ENCODE measurements at places on chromosomes 3 and 15.

DNA sequence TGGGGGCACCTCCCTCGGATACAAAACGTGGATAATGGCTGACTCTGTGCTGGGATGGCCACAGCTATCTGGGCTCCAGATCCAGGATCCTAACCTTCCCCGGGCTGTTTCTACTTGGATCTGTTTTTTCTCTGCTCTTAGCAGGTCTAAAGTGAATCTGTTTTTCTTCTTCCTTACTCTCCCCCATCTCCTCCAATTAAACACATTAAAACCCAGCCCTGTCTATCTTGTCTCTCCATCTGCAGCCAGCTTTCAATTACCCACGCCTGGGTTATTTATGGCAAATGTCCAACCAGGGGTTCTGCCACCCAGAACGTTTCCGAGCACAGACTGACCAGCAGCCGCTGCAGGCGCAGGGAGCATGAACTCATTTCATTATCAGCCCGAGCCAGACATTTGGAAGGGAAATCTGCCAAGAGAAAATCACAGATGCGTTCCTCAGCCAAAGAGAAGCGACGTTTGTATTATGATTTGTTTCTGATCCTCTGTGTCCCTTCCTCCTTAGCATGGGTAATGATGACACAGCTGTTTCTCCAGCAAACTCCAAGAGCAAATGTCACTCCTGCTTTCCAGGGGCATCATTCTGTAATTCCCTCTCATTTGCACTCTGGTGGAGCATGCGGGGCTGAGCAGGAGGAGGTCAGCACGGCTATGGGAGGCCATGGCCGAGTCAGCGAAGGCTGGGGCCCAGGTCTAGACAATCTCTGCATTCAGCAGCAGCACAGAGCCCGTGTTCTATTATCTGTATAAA lies 42.0 kb downstream of the UMPS start:
- no peak for DNase-seq

DNA sequence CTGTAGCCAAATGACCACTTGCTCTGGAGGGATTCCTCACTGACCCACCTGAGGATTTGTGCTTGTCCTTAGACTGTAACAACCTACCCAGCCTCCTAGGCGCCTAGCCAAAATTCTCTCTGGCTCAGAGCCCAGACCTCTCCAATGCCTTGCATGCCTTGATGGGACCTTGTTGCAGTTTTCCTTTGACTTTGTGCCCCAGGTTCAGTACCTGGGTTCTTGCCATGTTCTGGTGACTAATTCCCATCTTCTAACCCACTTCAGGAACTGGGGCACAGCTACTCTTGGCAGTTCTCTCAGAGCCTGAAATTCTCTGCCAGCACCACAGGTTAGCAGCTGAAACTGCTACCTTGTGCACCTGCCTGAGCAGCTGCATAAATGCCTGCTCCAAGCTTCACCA lies 27.0 kb upstream of the UBE3A start:
- DNase-seq, result no peak

DNA sequence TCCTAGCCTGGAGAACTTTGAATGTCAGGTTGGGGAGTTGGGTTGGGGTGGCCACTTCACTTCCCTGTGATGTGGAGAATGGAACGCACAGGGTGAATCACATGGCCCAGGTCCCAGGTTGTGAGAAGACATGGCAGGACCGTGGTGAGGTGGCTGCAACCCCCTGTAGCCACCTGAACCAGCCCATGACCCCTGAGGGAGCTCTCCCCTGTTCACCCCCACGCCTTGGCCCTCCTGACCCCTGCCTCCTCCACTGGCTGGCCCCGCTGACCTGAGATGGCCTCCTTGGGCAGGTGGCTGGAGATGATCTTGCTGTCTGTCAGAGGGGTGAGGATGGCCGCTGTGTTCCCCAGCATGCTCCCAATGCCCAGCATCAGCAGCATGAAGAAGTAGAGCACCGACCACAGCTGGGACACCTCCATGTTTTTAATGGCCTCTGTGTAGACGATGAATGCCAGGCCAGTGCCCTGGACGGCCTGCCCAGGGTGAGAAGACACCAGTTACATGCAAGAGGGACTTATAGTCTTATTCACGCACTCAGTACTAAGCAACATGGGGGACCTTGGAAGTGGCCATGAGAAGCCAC lies 31.0 kb downstream of the SLC6A20 start:
- DNase-seq, result no peak

DNA sequence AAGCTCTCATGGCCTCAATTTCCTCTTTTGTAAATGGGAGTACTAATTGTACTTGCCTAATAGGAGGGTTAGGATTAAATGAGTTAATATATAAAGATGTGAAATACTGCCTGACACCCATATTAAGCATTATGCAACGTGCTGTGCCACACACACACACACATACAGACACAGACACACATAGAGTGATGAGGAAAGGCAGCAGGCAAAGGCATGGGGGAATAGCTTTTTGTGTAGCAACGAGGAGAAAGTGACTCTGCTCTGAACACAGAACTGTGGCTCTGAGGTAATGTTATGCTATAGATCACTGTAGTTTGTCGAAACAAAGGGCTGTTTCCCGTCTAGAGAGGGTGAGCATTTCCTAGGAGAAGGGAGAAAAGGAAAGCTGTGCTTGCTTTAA lies 233.3 kb upstream of the SLCO3A1 start:
- no peak for DNase-seq

- DNase-seq, result no peak
These were observed 17.3 kb upstream of the SRGAP3 start for GRCh38 chr3:9266716-9267115.

DNA sequence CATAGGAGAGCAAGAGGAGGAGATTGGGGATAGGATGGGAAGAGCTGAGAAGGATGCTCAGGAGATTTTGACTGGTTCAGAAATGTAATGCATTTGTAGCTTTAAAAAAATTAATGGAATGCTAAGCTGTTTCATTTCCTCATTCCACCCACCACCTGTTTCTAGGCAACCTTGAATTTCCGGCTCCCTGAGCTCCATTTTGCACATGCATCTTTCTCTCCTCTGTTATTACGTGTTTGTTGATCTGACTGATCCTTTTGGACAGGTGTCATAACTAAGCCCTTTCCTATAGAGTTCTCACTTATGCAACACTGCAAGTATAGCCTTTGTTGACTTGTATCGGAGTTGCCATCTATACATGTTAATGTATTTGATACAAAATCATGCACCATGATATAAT lies 4.3 kb downstream of the TMPRSS7 start:
- DNase-seq, result no peak

DNA sequence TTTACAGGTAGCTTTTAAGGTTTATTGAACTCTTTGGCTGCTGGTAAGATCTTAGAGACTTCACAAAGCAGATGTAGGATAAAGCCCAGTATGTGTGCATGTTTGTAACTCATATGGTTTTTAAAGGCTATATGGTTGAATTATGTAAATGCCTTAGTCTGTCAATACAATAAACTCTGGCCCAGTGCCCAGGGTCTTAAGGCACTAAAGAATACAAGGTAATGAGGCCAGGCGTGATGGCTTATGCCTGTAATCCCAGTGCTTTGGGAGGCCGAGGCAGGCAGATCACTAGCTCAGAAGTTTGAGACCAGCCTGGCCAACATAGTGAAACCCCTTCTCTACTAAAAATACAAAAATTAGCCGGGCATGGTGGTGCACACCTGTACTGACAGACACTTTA lies 170.3 kb upstream of the CGNL1 start:
- DNase-seq, result no peak

GRCh38 chr3:79521221-79521848 lies 246.5 kb downstream of the ROBO1 start:
- DNase-seq, result no peak

DNA sequence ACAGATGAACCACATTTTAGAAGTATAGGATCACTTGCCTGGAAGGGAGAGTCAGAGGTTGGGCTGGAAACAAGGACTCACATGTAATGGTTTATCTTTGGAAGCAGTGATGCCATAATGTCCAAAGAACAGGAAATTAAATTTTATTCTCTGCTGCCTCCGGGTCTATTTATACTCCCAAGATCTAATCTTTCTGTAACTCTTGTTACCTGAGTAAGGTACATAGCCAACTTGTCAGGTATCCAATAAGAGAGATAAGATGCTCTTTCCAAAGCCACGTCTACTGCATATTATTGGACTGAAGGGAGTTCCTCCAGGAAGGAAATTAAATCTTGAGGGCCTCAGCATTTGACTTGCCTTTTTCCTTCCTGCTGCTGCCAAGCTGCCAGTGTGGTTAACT lies 71.0 kb downstream of the CRYGS start:
- no peak for DNase-seq

DNA sequence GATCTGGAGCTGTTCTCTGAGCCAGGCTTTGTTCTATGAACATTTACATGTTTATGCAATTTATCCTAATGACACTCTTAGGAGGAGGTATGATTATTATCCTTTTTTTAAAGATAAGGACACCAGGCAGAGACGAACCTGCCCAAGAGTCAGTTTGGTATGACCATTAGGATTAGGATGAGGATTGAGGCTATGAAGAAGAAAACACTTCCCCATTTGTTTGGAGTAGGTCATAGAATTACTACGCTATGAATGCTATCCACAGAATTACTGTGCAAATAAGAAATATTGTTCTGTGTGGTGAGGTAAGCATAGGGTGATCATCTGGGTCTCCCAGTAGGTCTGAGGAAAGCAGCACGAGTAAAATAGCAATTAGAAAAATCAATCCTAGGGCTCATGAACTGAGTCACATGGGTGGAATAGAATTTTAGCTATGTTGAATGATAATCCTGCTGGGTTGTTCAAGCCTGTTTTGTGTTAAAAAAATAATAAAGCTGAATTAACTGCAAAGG lies 23.9 kb downstream of the EIF4E3 start:
- no peak for DNase-seq

DNA sequence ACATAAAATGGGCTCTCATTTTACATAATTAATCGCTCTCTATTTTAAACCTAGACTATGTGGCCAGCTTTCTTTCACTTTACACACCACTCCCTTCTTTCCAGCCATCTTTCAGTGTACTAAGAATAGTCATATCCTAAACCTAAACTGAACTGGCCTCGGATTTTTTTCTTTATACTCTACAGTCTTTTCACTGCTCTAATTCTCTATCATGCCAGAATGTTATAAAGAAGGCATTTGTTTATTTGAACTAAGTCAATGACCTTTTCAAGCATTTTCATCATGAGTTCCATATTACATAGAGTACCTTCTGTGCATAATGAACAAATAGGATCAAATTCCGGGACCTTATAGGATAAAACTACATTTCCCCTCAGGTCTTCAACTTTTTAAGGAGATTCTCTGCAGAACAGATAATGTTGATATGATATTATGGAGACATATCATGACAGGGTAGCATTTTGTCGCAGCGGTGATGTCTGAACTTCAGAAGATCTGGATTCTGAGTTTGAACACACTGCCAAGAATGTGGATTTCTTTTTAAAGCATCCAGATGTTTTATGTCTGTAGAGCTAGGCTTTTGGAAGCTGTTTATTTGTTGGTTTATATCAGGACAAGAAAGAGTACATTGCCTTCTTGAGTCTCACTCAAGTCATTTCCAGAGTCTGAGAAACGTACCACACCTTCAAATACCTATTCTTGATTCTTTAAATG lies 1047.3 kb downstream of the MCTP2 start:
- DNase-seq, result no peak

DNA sequence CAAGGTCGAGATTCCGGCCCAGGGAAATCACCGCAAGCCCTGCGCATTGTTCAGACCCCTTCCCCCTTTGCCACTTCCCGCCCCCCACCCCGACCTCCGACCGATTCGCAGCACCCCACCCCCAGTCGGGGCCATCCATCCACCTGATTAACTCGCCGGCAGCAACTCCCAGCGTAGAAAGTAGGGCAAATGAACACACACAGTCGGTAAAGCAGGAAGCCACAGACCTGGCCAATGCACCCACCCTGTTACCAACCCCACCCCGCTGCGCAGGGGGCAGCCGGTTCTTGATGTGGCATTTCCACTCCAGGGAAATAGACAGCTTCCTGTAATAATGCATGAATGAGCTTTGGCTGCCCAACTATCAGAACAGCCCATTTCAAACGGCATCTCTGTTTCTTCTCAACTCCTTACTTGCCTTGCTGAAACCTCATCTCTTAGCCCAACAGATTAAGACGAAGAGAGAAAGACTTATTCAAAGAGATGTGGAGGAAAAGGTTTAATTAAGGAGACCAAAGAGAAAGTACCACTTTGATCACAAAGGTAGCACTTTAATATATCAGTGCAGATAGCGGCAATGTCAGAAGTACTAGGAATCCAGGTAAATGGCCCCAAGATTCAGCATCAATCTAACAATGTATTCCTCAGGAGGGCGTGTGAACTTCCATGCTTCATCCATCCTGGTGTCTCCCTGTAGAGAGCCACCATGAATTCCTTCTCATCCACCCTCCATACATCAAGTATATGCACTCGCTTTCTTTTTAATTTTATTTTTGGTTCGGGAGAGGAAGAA lies 1.9 kb downstream of the TNIK start:
- DNase-seq, result peak; percentile 27

GRCh38 chr3:160616716-160617115 lies 51.3 kb upstream of the KPNA4 start:
- DNase-seq, result no peak

GRCh38 chr3:172257648-172258400 lies 190.4 kb downstream of the GHSR start:
- DNase-seq, result no peak

DNA sequence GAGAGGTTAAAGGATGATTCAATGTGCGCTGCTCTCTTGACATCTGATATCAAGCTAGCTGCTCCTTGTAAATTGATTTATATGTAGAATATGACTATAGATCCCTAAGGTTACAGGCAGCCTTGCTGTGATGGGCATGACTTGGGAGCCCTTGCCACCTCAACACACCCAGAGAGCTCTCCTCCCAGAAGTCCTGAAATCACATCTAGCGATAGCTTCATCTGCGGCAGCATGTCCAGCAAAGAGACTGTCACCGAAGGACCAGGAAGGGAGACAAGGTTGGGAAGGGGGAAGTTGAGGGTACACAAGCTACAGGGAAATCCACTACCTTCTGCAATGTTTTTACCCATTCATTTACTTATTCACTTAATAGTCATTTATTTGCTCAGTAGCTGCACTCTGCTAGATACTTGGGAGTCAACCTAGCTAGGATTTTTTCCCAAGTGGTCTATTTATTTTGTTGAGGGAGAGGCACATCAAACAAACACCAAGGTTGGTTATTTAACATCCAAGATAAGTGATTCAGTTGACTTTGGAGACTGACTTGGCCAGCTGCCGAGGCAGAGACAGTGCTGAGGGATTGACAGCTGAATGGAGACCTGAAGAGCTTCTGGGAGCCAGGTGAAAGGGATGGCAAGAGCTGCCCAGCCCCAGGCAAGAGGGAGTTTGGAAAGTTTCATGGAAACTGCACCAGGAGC lies 205.8 kb upstream of the IL12A start:
- DNase-seq, result no peak

- DNase-seq, result no peak
These were observed 49.5 kb upstream of the SEC13 start for GRCh38 chr3:10370429-10370828.

DNA sequence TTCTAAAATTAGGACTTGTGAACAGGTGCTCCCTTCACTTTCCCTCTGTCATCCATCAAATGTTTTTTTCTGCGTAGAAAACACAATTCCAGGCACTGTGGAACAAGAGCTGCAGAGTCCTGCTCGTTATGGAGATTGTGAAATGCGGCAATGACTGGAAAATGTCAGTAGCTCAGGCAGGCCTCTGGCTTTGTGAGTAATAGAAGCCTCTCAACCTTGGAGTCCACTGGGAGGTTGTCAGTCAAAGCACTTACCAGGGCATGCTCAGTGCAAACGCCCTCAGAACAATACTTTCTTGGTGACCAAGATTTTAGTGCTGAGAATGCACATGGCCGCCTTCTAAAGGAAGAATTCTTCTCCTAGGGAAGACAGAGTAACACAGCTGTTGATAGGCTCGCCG lies 26.7 kb upstream of the MED12L start:
- DNase-seq, result no peak

GRCh38 chr3:184423561-184423960 lies 43.7 kb downstream of the CHRD start:
- no peak for DNase-seq

Measured in activated CD8-positive, alpha-beta memory T cell treated with anti-CD3 and anti-CD28 coated beads for 1 hour (primary cell).